Fibroblast of skin of back (primary cell): ENCODE measurements at places on chromosomes 13 and 19.
A peak's percentile ranks its signal among the peaks of the same experiment; 100 is the strongest.

DNA sequence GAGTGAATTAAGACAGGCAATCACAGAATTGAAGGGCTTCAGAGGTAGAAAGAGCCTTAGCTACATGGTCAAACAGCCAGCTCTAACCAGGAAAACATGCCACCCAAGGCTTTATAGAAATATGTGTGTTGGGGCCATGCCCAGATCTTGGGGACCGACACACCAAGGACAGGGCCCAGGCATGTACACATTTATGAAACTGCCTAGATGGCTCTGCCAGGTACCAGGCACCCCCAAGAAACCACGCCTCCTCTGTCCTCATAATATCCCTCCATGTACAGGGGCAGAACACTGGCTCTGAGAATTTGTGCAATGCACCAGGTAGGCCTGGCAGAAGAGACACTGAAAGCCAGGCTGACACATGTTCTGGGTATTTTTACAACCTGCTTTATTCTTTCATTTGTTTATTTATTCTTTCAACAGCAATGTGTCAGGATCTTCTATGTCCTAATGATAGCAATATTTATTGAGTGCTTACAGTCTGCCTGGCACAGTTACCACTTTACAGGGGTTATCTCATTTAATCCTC is 137.9 kb upstream of the LSM14A start:
- DNase-seq: no peak

GRCh38 chr13:94269557-94269956 is 209.9 kb downstream of the DCT start:
- DNase-seq: no peak

DNA sequence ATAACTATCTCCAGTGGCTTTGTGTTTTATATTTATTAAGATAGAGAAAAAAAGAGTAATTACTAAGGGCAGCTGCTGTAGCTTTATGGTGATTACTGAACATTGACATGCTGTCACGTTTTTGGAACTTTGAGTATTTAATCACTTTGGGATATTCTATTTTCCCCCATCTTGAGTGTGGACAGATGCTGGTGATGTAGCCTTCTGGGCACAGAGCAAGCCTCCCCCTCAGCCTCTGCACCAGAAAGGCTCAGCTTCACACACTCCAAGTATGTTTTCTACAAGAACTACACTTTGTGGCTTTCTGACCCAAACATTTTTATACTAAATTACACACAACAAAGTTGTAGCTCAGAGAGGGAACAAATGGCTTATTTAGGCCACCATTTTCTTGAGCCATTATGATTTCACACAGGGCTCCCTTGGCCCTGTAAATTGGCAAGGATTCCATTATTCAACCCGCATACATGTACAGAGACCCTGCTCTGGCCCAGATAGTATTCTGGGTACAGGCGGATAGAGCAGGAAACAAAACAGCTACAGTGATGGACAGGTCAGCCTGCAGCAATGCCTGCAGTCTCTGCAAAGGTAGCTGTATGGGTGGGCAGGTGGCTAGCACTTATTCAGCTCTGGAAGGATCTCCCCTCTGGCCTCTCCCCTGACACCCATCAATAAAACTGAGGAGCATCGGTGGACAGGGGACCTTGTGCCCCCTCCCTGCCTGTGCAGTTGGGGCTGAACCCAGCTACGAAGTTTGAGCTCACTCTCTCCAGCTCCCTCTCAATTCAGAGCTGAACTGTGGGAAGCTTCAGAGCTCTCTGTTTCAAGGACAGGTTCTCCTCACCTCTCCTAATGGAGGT is 1.3 kb downstream of the ALOX5AP start:
- no peak for DNase-seq

- no peak for DNase-seq
These were observed 346.4 kb downstream of the FGF9 start for GRCh38 chr13:22017226-22017625.

GRCh38 chr19:15124572-15125231 is 17.5 kb downstream of the SYDE1 start:
- DNase-seq: no peak

DNA sequence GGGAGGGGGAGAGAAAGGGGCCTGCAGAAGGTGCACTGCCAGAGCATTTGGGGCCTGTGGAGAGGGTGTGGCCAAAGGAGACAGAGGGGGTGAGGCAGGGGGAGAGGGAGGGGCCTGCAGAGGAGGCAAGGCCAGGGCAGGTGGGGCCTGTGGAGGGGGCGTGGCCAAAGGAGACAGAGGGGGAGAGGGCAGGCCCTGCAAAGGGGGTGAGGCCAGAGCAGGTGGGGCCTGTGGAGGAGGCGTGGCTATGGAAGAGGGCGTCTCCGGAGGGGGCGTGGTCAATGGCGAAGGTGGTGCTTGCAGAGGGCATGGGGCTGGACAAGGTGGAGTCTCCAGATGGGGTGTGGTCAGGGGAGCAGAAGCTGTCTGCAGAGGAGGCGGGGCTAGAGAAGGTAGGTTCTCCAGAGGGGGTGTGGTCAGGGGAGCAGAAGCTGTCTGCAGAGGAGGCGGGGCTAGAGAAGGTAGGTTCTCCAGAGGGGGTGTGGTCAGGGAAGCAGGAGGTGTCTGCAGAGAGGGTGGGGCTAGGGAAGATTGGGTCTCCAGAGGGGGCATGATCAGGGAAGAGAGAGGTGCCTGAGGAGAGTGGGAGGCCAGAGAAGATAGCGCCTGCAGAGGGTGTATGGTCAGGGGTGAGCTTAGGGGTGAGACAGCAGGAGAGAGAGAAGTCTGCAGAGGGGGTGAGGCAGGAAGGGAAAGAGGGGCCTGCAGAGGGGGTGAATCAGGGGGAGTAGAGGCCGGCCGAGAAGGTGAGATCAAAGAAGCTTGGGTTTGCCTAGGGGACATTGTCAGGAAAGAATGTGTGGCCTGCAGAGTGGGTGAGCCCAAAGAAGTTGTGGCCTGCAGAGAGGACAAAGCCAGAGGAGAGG is 3.4 kb downstream of the PRR36 start:
- DNase-seq: peak; percentile 28

DNA sequence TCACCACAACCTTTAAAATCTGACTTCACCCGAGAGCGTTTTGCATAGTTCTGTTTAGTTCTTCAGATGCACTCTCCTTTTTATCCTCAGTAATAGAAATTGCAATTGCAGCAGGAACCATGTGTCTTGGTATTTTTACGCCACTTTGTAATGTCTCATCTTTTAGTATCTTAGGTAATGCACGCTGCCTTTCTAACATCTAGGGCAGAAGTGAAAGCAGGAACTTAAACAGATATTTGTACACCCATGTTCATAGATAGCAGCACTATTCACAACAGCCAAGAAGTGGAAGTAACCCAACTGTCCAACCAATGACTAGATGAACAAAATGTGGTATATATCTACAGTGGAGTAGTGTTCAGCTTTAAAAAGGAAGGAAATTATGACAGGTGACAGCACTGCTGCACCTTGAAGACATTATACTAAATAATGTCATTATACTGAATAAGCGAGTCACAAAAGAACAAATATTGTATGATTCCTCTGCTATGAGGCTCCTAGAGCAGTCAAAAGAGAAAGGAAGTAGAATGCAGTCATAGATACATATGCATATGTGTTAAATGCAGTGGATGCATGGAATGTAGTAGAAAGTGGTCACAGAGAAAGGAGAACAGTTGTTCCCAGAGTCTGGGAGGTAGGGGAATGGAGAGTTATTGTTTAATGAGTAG is 105.9 kb upstream of the GJB6 start:
- no peak for DNase-seq

GRCh38 chr13:26548205-26548765 is 9.2 kb upstream of the WASF3 start:
- DNase-seq: no peak

- peak; percentile 5 for DNase-seq
These were observed 310.3 kb upstream of the EDNRB start for GRCh38 chr13:78228940-78229339.

DNA sequence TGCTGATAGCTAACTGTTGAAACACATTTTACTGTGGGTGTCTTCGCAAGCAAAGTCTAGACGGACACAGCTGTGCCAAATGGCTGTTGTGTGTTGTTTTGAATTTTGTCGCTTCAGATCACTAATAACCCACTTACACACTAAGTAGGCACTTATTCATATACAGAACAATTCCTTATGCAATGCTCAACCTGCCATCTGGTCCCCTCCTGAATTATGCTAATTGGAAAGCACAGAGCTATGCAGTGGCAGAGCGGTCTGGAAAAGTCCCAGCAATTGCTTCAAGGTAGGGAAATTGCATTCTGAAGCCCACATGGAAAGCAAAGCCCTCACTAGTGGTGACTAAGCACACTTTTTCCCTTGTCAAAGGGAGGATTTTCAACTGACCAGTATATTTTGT is 69.9 kb downstream of the C13orf42 start:
- no peak for DNase-seq

DNA sequence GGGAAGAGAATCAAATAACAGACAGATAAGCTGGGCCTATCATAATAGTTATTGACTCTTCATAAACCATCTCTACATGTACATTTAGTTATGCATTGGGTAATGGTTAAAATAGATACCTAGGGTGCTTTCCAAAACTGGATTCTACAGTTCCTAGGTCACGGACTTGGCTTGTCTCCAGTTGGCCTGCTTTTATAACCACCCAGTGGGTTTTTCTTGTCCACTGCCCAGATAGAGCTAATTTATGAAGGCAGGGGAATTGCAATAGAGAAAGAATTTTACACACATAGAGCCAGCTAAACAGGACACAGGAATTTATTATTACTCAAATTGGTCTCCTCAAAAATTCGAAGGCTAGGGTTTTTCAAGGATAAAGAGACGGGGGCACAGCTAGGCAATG is 97.3 kb downstream of the FAM216B start:
- DNase-seq: peak; percentile 55

- DNase-seq: no peak
These were observed 289.6 kb downstream of the TEX29 start for GRCh38 chr13:111610081-111610480.

DNA sequence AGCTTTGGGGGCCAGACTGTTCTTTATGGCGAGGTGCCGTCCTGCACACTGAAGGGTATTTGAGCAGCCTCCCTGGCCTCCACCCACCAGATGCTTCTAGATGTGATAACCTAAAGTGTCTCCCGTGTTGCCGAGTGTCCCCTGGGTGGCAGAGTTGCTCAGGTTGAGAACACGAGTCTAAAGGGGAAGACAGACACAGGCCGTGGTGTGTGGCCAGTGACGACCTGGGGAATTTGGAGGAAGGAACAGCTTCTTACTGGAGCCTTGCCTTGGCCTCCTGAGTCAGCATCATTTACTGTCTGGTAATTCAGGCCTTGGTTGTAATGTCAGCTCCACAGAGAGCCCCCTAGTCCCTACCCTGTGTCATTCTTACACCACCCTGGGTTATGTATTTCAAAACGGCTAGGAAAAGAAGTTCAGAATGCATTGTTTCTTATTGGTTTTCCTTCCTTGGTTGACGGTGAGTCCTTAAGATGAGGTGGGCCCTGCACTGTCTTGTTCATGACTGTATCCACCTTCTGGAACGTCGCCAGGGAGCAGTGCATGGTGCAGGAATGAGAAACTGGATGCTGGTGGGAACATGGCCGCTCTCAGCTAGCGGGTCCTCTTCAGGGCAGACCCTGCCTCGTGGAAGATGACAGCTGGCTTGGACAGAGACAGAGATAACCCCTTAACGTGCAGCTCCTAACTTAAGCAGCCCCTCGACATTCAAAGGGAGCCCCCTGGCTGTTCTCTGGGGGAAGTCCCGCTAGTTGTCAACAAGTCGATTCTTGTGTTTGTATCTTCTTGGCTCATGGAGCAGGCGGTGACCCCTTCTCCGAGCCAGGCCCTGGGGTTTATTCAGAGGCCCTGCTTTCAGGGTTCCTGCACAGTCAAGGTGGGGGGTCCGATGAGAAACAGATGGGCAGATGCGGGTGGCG is 7.2 kb downstream of the SIN3B start:
- DNase-seq: no peak

DNA sequence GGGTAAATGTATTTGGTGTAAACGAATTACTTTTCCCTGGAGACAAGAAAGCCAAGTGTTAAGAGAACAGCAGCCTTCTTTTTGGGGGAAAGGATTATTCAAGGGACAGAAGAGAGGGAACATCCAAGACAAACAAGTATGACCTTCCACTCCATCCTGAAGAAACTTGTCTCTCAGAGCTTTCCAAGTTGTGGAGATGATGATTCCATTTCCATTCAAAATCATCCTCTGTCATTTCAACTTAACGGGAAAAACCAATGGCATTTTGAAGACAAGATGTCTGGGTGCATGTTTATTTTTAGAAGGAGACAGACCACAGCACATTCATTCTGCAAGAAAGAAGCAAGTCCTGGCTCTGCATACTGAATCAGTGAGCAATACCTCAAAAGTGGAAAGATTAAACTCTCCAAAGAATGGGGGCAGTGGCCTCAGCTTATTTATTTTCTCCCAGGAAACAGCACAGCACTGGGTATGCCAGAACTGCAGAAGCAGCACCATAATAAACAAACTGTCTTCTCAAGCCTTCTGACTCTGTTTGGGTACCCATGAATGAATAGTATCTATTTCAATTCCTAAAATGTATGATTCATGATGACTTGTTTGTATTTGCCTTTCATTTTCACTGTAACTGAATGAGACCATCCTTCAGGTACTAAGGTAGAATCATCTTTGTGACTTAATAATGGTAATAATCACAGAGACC is 541.0 kb downstream of the RFC3 start:
- peak; percentile 92 for DNase-seq

GRCh38 chr13:101398191-101398590 is 18.1 kb downstream of the NALCN start:
- DNase-seq: peak; percentile 76

DNA sequence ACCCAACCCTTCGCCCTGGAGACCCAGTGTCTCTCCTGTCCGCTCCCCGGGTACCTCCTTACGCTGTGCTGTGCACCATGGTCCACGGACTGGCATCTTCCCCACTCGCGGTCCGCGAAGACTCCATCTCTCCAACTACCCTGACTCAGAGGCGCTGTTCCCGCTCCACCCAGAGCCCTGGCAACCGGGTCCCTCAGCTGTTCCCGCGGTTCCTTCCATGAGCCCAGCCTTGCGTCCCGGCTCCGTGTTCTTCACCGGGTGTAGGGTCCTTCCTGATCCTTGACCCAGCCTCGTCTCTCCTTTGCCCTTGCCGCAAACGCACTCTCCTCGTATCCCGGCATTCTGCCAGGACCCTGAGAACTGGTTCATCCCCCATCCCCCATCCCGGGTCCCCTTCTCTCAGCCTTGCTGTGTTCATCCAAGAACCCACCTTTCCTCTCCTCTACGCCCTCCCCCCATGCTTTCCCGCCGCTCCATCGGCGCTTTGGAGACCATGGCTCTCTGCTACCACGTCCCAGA is 664 bp downstream of the ICAM5 start:
- no peak for DNase-seq

DNA sequence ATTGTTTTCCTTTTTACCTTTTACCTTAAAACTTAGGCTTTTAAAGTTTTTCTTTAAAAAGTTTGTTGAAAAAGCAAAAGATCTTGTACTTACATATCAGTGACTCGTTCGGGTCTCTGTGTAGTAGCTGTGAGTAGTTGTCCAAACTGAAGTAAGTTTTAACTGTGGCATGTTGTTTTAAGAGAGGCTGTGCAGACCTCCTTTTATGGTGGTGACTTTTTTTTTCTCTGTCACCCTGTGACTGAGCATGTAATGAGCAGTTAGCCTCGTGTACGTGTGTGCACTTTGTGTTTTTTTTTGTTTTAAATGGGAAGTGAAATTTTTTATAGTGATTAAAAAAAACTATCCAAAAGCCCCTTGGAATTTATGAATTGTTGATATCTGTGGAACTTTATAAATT is at the start of gene GPR183:
GPR183 (minus strand) TSS at position 153 of the 400 bp plus-strand sequence. CDS start 11,254 bp downstream, outside the sequence.
- DNase-seq: peak; percentile 88
